Smooth muscle cell of trachea (primary cell): ENCODE measurements at places on chromosomes 11 and 22. TPM values are rescaled to one million over a fixed set of nuclear protein-coding genes. Genes with fewer than 3 reads are reported as not detected.

The MIAT gene
- 1.3 and 1.9 TPM in 2 replicates for total RNA-seq

The ANO5 gene
- not detected in 2 replicates for total RNA-seq

The PAK1 gene
- total RNA-seq: 54.4 and 56.6 TPM in 2 replicates

The CTSD gene
- total RNA-seq: 228 and 489 TPM in 2 replicates

The OR52H1 gene
- total RNA-seq: 0.17 and 0.73 TPM in 2 replicates
